ENCODE measurements at places on chromosomes 2 and 18. TPM values are rescaled to one million over a fixed set of nuclear protein-coding genes. Genes with fewer than 3 reads are reported as not detected.

DNA sequence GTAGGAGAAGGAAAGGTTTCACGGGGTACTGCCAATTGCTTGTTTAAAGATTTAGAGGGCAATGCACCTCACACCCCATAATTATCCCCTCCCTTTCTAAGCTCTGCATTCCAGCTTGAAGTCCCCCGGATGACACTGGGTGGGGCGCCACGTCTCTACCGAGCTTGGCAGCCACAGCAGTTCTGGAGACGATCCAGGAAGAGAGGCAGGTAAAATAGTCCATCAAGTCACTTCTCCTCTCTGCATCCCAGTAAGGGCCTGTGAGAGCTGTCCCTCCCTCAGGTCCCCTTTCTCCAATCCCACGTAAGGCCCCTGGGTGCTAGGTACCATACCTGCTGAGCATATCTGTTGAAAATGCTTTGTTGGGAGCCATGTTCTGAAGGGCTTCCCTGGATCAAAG lies 65.7 kb downstream of the CAPN13 start:
- H3K36me3 ChIP-seq, result no peaks in the 10 kb centered on the region
- no peak overlapping the region for H3K4me3 ChIP-seq
- no peaks in the 10 kb centered on the region for H3K27me3 ChIP-seq
- DNase-seq, result no peak
- no peak overlapping the region for H3K27ac ChIP-seq

Gene MEP1B
- under 0.01 TPM for total RNA-seq

GRCh38 chr2:212995920-212996319 lies 155.5 kb downstream of the IKZF2 start:
- H3K36me3 ChIP-seq, result no peaks in the 10 kb centered on the region
- DNase-seq, result peak; percentile 57
- no peak overlapping the region for H3K27ac ChIP-seq
- no peak overlapping the region for H3K4me3 ChIP-seq
- H3K4me1 ChIP-seq, result no peaks in the 10 kb centered on the region
- H3K27me3 ChIP-seq, result no peaks in the 10 kb centered on the region

DNA sequence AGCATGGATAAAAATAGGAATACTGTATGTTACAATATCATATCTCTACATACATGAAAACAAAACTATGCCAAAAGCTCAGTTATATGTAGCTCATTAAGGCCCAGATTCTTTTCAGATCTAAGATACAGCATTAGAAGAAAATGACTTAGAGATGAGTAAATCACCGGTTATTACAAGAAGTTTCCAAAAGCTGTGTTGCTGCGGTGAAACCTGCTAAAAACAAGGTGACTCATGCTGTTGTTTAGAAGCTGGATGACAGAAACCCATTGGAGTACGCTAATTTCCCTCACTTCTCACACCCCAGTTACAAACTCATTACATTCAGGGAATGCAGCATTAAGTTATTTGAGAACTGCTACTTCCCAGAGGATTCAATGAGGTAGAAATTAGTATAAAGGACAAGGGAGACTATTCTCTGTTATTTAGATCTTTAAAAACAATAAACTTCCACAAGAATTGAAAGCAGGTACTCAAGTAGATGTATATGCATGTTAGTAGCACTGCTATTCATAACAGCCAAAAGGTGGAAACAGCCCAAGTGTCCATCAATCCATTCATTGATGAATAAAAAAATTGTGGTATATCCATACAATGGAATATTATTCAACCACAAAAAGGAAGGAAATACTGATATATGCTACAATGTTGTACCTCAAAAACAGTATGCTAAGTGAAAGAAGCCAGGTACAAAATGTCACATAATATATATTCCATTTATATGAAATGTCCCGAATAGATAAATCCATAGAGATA lies 32.6 kb downstream of the RBKS start:
- no peak overlapping the region for H3K4me3 ChIP-seq
- H3K27ac ChIP-seq, result no peak overlapping the region
- no peak for DNase-seq
- H3K27me3 ChIP-seq, result no peaks in the 10 kb centered on the region

Measured in fibroblast of lung (primary cell).